NCI-H1417 (cell line): ENCODE measurements at places on chromosomes 3 and 15.
A peak's percentile ranks its signal among the peaks of the same experiment; 100 is the strongest.

GRCh38 chr15:75230551-75231371, 27.4 kb upstream of the GOLGA6C start:
- no peak for DNase-seq

DNA sequence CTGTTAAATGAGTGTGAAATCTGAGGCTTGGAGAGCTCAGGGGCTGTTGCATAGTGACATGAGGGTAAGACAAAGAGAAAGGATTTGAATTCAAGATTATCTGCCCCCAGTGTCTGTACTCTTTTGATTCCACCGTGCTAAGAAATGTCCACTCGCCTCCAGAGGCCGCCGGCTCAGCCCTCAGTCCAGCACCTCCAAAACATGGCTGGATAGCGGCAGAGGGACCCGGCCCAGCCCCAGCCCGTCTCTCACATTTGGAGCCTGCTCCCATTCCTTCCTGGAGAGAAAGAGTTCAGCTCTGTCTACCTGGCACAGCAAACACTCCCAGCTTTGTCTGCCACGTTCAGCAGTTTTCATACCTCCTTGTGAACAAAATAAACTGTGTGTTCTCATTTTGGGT, 84.8 kb upstream of the IQSEC1 start:
- no peak for DNase-seq

DNA sequence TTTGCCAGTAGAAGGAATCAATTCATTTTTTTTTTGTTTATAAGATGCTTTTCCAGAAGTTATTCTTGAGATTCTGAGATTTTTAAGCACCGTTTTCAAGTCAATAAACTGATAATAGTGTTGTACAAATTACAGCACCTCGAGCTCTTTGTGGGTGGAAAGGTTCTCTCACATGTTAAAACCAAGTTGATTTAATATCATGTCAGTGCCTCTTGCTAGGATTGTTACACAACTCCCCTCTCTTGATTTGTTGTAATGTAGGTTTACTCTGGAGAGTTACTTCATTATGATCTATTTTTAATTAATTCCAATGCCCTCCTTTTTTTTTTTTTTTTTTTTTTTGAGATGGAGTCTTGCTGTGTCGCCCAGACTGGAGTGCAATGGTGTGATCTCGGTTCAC, 25.8 kb upstream of the UBXN7 start:
- no peak for DNase-seq

GRCh38 chr3:66467996-66468735, 32.7 kb downstream of the LRIG1 start:
- no peak for DNase-seq

GRCh38 chr3:150626148-150626930, 23.2 kb downstream of the SELENOT start:
- no peak for DNase-seq

- DNase-seq, result peak; percentile 43
These were observed 42.9 kb downstream of the TBC1D2B start for GRCh38 chr15:78034495-78035191.

DNA sequence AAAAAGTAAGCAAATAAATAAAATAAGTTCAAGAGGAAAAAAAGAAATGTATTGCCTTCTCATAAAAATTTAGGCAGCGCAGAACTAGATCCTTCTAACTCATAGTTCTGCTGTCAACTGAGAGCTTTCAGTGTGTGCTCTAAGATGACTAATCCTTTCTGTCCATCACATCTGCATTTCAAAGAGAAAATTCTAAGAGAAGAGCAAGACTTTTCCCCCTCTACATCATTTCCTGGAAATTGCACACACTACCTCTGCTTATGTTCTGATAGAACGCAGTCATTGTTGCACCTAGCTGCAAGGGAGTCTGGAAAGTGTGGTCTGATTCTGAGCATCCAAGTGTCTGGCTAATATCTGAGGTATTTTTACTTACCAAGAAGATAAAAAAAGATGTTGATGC, 39.6 kb upstream of the SLCO3A1 start:
- no peak for DNase-seq

- DNase-seq, result no peak
These were observed 111.2 kb upstream of the SETMAR start for GRCh38 chr3:4191971-4192370.

GRCh38 chr15:67035886-67036285, 29.5 kb upstream of the SMAD3 start:
- no peak for DNase-seq

DNA sequence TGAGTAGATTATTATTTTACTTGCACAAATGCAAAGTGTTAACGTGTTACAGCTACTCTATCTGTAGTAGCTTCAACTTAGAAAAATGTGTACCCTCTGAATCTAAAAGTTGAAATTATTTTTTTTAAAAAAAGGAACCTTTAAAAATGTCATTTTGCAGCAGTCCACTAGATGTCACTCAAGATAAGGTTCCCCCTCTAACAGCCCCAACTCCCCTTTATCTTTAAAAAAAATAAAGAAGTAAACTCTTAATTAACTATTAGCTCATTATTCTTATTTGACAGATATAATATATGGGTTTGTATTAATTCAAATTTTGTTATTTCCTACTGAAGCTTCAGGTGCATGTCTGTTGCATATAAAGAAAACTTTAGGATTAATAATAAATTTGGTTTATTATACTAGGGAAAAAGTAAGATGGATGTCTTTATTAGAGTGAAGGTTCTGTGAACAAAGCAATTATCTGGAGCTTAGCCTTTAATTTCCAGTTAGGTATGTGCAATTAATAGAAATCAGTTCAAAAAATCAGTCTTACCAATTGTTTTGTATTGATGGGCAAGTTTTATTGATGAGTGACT, 288.5 kb downstream of the VGLL3 start:
- DNase-seq, result no peak

DNA sequence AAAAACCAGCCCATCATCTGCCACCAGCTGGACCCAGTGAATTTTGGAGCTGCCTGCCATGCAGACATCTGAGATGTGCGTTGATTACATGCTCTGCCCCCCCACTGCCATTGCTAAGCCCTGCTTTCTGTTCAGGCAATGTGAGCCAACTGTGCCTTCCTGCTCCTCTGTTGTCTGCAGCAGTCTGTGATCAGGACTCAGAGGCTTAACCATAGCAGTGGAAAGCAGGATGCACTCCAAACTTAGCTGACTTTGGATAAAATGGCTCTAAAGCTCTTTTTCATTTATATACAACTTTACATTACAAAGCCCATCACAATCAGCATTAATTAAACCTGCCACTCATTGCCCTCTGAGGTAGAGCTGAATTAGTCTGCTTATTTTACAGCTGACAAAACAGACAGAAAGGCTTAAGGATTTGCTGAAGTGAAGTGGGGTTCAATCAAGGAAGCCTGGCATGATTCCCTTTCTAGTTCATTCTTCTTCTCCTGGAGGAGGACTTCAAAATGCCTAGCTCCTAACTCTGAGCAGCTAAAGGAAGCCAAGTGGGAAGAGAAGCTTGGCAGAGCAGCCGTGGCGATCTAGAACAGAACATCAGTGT, 15.7 kb upstream of the RPS27L start:
- DNase-seq, result no peak

GRCh38 chr3:179016979-179017670, 54.5 kb downstream of the ZMAT3 start:
- DNase-seq, result no peak

GRCh38 chr15:63487076-63487757, 17.2 kb upstream of the USP3 start:
- peak; percentile 42 for DNase-seq

GRCh38 chr3:15602146-15602536, 596 bp downstream of the BTD start:
- no peak for DNase-seq

- DNase-seq, result no peak
These were observed 58.4 kb downstream of the DAPK2 start for GRCh38 chr15:63987796-63988378.

DNA sequence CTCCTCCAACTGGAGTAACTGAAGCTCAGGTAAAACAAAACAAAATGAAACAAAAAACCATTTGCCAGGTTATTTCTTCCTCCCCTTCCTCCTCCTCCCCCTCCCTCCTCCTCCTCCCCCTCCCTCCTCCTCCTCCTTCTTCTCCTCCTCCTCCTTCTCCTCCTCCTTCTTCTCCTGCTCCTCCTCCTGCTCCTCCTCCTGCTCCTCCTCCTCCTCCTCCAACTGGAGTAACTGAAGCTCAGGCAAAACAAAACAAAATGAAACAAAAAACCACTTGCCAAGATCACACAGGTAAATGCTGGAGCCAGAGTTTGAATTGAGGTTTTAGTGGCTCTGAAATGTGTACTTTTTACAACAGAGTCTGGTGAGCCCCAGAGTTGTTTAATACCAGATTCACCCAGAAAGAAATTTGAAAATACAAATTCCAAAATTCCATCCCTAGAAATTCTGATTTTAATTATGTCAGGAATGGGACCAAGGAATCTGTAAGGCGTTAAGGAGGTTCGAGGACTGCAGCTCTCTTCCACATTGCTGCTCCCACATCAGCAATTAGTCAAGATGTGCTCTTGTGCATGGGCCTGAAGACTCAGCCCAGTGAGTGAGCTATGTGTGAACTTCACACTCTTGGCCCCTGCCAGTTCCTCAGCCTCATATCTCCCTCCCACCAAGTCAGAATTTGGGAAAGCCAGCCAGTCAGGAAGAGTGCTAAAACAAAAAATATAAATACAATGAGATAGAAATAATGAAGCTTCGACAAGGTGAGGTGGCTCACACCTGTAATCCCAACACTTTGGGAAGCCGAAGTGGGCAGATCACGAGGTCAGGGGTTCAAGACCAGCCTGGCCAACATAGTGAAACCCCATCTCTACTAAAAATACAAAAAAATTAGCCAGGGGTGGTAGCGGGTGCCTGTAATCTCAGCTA, 31.6 kb upstream of the ZNF770 start:
- DNase-seq, result no peak

DNA sequence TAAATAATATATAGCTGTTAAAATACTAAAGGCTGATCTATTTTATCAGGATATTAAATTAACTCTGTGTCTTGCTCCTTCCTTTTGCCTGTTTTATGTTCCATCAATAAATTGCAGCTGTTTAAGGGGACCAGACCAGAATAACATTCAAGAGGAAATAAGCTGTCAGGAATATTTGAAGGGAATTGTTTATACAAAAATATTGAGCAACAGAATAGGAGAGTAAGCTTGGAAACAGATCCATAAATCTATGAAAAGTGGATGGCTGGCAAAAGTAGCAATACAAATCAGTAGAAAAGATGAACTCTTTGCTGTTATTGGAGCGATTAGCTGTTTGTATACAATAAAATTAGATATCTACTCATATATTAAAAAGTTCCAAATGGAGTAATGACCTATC, 36.2 kb upstream of the PLSCR2 start:
- DNase-seq, result no peak

DNA sequence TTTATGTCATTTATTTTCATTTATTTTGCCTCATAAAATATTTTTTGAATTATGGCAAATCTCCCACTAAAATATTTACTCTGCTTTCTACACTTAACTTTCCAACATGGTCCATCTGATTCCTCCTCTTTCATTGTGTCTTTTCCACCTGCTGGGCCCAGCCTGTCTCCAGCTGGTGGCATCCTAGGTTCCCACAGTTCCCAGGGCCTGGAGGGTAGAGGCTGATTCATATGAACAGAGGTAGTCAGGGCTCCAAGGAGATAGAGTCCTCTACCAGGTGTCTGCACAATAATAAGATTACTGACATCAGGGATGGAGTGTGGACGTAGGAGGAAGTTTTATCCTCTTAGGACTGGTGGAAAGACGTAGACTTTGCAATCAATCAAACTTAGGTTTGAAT, 14.3 kb downstream of the ZBTB38 start:
- DNase-seq, result peak; percentile 3

GRCh38 chr3:57890874-57891273, 117.3 kb upstream of the FLNB start:
- DNase-seq, result no peak

DNA sequence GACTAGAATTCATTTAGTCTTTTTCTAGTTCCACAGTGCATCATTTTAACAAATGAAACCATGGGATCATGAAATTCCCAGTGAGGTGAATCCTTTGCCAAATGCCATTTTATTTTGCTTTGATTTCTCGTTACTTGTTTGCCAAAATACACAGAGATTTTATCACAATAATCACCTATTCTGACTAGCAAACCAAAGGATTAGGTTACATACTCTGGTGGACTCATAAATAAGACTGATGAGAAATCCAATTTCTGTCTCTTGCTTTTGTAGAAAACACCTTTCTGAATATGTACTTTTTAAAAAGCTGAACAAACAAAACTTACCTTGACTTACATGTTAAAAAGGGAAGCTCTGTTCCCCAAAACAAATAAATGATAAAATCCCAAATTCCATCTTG, 12.2 kb downstream of the ERC2 start:
- no peak for DNase-seq

GRCh38 chr3:128236657-128237056, 83.4 kb downstream of the EEFSEC start:
- DNase-seq, result peak; percentile 95

DNA sequence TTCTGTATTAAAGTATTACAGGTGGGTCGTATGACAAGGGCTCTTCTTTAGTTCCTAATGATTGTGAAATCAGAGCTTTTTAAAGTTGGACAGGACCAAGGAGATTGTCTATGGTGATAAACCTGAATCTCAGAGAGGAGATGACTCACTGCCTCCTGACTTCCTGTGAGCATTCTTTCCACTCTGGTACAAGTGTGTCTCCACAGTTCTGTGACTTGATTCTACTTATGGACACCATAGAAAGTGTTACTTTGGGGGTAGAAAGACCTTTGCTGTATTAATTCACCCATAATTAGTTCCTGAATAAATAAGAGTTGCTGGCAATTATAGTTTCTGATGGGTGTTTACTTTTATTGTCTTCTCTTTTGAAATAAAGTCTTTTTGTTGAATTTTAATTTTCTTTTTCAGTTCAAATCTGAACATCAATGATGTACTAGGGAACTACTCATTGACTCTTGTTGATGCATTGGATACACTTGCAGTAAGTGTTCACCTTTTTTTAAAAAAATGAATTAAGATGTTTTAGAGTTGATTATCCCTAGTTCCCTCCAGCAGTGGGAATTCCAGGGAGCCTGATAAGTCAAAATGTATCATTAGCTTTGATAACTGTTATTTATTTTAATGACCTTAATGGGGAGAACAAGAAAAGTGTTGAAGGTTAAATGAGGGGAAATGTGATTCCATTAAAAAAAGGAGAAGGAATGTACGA, 7.4 kb downstream of the EDEM1 start:
- DNase-seq, result no peak

DNA sequence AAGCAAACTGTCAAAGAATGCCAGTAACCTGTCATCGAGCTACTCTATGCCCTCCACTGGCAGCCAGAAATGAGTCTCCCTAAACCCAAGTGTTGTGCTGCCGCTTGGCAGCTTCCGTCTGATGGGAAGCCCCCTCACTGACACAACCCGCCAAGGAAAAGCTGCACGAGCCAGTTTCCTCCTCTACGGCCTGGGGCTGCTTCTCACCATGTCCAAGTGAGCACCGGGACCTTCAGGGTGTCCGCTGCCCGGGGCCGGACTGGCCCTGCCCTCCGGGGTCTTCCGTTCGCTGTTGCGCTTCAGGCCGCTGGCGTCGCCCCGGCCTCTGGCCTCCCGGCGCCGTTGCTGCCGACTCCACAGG, 490 bp downstream of the TOMM70 start:
- no peak for DNase-seq

GRCh38 chr15:58165661-58166060, 27.5 kb downstream of the AQP9 start:
- DNase-seq, result peak; percentile 13
